Stimulated activated CD4-positive, alpha-beta T cell treated with anti-CD3 and anti-CD28 coated beads, Interleukin-12 subunit alpha, Interleukin-12 subunit beta, amount 100 ng/mL, for 48 hours (primary cell): ENCODE measurements at places on chromosomes 1 and 21.

DNA sequence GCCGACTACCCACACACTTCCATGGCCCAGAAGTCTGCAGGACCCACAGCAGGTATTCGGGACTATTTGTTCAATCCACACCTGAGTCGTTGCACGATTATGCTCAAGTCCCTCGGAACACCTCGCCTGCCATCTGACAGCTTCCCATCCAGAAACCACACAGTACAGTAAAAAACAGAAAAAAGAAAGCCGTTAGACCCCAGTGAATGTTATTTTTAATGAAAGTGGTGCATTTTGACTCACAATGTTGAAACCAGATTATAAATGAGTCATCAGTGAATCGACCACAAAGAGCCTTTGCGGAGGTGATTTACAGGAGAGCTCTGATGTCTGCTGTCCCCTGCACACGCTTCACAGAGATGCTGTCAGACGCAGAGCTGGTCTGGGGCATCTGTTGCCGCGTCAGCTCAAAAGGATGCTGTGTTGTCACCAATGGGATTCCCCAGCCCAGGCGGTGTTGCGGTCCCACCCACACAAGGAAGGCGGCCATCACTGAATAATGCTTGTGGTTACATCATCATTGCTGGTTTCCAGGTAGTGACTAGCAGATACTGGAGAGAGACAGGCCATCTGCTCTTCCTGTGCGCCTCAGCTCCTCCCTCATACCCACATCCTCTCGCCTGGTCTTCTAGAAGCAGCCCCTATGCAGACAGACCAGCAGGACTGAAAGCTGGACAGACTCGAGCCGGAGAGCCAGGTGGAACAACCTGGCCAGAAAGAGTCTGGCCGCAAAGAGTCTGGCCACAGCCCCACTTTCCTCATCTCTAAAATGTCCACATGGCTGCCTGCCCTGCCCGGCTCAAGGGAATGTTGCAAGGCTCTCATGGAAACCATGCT is 116.8 kb downstream of the TOMM20 start:
- DNase-seq = peak; percentile 97

DNA sequence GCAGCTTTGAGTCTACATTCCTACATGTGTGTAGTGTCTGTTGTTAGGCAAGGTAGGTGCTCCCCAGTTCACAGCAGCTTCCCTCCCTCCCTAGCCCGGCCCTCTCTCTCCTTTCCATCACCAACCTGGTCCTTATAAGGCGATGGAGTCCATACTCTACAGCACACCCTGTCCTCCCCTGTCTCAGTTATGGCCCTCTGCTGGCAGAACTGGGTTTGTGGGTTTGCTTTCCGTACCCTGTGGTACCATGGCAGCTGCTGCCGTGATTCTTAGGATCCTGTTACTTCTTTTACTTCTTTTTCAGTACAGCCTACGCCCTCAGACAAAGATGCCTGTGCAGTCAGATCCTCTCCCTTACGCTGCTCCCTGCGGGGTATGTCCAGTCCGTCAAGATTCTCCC is 31.7 kb downstream of the AK5 start:
- DNase-seq = peak; percentile 12

- no peak for DNase-seq
Measured at GRCh38 chr1:14880456-14881316, 272.9 kb upstream of the TMEM51 start.

DNA sequence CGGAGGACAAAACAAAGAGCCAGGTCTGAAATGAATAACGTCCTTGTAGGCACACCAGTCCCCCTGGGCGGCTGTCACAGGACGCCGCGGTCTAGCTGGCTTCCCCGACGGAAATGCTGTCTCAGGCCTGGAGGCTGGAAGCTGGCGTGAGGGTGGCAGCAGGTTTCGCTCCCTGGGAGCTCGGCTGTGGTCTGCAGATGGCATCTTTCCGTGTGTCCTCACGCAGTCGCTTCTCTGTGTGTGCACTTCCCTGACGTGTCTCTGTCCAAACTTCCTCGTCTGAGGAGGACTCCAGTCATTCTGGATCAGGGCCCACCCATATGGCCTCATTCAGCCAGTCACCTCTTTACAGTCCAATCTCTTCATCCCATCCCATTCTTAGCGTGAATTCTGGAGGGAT is 14.2 kb downstream of the TNFRSF14 start:
- DNase-seq = no peak

DNA sequence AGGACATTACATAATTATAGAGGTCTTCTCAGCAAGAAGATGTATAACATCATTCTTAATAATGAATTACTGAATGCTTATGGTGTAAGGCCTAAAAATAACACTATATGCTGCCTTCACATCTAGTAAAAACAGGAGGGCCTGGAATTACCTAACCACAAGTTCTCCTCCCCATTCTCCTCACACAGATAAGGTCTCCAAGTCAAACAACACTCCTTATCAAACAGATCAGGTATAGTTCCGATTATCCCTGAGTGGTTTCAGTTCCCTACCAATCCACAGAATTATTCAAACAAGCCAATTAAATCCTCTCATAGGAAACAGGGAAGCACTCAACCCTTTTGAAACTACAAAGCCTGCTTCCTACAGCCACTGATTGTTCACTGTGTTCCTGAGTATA is 4.0 kb upstream of the AGBL4 start:
- no peak for DNase-seq

DNA sequence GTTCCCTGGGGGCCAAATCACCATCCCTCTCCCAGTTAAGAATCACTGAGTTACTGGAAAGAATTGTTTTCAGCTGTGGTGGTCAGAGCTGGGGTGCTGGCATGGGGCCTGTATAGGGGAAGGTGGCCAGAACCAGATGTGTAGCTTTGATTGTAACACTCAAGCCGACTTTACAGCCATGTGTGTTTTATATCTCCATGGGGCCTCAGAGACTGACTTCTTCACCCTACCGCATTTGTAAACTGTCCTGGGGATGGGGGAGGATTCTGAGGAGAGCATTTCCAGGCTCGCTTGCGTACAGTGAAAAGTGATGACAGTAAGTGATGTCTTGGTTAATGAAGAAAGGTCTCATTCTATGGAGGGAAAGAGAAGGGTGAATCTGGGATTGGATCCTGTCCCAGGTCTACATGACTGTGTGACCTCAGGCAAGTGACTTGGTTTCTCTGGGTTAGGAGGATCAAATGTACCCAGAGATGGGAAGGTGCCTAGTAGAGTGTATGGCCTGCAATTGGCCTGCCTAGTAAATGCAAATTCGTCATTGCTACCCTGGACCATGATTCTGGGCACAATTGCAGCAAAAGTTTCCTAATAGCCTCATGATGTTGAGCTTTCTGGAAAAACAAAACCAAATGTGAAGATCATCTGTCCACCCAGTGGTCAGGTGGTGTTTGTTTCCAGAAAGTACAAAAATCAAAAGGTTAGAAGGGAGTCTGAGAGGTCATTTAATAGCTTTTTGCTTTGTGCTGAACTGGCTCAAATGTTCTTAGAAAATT is 49.7 kb upstream of the RCC2 start:
- DNase-seq = no peak

GRCh38 chr1:109481646-109482045 is 2.1 kb upstream of the ATXN7L2 start:
- DNase-seq = no peak
